Activated naive CD4-positive, alpha-beta T cell treated with anti-CD3 and anti-CD28 coated beads, Interleukin-2, amount 50 U/mL, for 72 hours (primary cell): ENCODE measurements at places on chromosomes 2 and 18. TPM values are rescaled to one million over a fixed set of nuclear protein-coding genes. Genes with fewer than 3 reads are reported as not detected.

PRKAG3 gene
- not detected for total RNA-seq

GATA6 gene
- total RNA-seq, result not detected

RGPD8 gene
- total RNA-seq, result 16.1 TPM

MOGAT1 gene
- not detected for total RNA-seq

PLGLB2 gene
- total RNA-seq, result 2.7 TPM

DIS3L2 gene
- 44.0 TPM for total RNA-seq
